ENCODE measurements at places on chromosomes 5 and 9.

GRCh38 chr9:2000314-2000713 is 14.8 kb upstream of the SMARCA2 start:
- DNase-seq = no peak

- no peak for DNase-seq
These were observed 38.0 kb downstream of the CDO1 start for GRCh38 chr5:115778417-115778816.

DNA sequence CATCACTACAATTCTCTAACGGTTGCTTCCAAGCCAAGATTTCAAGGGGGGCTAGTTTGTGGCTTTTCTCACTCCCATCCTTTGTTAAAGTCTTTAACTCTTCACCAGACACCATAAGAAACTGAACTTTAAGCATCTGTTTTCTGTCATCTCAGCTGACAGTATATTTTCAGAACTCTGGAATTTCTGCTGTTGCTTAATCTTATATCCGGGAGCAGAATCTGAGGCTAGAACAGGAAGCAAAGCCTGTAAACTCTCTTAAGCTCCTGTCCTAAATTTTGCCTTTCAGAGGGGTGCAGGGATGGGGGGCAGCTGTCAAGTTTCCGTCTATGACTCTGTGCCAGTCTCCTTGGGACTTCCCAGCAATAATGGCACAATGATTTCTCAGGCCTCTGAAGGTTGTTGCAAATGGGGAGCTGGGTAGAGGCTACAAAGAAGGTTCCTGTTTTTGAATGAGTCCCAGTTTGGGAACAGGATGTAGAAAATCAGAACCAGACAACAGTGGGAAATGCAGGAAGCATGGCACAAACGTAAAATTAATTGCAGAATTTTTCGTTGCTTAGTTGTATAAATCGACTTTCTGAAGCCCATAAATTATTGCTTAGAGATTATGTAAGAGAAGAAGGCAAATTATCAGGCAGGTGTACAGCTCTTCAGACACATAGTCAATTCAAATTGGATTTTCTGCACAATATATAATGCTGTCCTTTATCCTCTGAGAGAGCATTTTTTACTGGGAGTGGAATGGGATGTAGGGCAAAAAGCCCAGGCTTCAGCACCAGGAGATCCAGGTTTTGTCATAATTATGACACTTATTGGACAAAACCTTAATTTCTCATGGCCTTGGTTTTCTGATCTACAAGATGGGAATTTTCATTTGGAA is 430.9 kb downstream of the DMAC1 start:
- DNase-seq = no peak

GRCh38 chr5:14906628-14907027 is 35.0 kb upstream of the ANKH start:
- DNase-seq = no peak

DNA sequence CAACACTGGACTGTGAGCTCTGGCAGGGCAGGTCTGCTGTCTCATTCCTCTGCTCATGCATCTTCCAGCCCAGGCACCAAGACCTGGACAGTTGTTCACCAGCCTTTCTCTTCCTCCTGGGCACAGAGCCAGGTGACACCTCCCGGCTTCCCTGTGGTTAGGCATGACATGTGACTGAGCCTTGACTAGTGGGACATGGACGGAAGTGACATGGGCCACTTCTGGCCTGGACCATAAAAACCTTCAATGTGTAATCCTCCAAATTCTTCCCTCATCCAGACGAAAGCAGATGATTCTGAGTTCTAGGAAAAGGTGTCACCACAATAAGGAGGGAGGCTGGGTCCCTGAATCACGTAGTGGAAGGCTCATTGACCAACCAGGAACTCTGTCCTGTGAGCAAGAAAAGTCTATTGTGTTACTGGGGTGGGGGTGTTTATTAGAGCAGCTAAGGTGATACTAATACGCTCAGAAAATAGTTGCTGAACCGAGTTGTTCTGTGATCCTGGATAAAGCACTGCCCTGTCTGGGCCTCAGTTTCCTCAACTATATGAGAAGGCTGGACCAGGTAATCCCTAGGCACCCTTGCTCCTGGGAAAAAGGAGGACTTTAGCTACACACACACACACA is 26.6 kb upstream of the CRB2 start:
- DNase-seq = no peak

DNA sequence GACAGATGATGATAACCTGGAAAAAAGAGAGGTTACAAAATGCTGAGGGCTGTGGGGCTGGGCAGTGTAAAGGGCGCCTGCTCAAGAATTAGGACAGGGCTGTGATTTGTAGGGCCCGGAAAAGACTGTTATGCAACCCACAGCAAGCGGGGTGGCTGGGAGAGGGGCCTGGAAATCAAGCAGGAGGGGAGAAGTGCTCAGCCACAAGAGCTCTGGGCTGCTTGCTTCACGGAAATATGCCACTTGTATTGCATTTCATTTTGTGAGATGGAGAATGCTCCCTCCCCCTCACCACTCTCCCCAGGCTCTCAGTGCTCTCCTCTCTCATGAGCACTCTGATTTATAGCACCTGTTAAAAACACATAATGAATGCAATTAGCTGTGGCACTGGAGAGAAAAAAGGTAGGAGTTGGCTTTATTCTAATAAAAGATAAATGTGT is 8.4 kb upstream of the HAND1 start:
- no peak for DNase-seq

- no peak for DNase-seq
These were observed 22.6 kb downstream of the ABCA1 start for GRCh38 chr9:104905153-104905901.

GRCh38 chr5:61000887-61001286 is 55.9 kb downstream of the NDUFAF2 start:
- no peak for DNase-seq

GRCh38 chr5:11903614-11904264 is 507 bp downstream of the CTNND2 start:
- DNase-seq = no peak

DNA sequence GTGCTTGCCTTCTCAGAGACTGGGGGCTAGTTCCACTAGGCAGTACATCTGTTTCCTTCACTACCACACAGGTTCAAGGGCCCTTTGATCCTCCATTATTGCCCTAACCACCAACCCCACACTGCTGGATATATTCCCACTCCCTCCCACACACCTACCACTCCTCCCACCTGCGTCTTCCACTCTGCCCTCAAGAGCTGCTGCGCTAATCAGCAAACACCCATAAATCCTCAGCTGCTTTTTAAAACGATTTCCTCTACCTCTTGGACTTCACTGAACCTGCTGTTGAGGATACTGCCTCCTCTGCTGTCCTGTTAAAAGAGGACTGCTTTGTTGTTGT is 120.9 kb downstream of the MAPKAP1 start:
- DNase-seq = no peak

GRCh38 chr9:84375954-84376353 is 35.4 kb upstream of the SLC28A3 start:
- DNase-seq = no peak

DNA sequence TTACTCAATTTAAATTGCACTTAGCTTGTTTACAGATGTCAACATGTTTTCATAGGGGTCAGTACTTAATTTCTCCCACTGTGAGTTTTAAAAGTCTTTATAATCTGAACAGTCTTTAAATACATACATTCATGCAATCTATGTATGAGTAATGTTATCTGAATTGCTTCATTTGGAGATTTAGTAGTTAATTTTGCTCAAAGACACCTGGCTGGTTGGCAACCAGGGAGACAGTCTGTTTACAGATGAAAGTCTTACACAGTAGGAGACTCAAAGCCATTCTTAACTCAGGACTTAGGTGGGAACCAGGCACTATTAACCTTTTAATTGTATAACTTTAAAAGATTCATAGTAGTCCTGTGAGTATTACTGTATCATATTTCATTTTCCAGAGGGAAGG is 29.3 kb downstream of the DAB2 start:
- DNase-seq = no peak

GRCh38 chr9:120482424-120483186 is 97.4 kb downstream of the CDK5RAP2 start:
- DNase-seq = no peak

GRCh38 chr9:126240835-126241234 is 85.8 kb upstream of the MVB12B start:
- DNase-seq = no peak

DNA sequence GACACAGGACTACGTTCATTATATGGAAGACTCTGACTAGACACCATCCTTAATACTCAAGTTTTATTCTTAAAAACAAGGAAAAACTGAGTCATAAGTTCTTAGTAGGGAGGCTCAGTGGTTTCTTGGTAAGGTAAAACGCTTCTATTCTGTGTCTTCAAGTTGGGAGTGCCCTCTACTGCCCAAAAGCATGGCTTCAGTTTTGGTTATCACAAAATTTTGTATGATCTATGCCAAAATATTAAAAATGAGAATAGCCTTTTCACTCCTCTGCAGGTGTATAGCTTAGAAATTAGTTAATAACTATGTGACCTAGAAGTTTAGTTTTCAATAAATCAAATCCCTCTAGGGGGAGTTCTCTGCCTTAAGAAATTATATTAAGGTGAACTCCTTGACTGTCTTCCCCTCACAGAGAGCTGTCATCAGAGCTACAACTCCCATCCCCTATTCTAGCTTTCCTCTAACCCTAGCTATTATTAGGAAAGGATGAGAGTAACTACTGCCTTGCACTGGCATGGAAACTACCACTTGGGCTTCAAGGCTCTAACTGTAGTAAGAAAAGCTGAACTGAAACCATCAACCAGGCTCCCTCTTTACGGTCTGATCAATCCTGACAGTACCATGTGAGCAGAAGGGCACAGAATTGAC is 189.7 kb downstream of the GNAQ start:
- no peak for DNase-seq

DNA sequence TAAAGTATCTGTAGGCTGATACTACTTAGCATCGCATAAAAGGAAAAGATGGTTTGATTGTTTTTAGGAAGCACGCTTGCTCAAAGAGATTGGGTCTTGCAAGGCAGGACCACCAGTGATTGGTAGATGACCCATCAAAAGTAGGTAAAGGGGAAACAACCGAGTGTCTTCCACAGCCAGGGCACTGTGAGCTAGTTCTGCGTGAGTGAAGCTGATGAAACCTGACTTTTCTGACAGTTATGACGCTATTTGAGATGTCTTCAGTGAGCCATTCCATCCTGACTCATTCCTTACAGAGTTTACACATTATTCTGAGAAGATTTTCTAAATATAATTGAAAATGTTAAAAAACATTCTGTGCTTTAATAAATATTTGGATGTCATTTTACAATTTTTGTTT is 49.7 kb downstream of the BASP1 start:
- no peak for DNase-seq

GRCh38 chr9:121686930-121687541 is 35.6 kb downstream of the DAB2IP start:
- no peak for DNase-seq
